ENCODE measurements at places on chromosomes 12 and 14. TPM values are rescaled to one million over a fixed set of nuclear protein-coding genes. Genes with fewer than 3 reads are reported as not detected.

SEC23A gene
- 295 TPM for total RNA-seq

BCAT1 gene
- 256 TPM for total RNA-seq

PLBD1 gene
- under 0.01 TPM for total RNA-seq

SPTB gene
- total RNA-seq: not detected

SOAT2 gene
- total RNA-seq: not detected

TTC9 gene
- under 0.01 TPM for total RNA-seq

TMPO gene
- total RNA-seq: 223 TPM
